ENCODE measurements at places on chromosomes 5 and 9.

- peak; percentile 96 for DNase-seq
Observed at GRCh38 chr5:37722236-37723161, 117.3 kb downstream of the GDNF start.

GRCh38 chr5:127136908-127137307 is 63.6 kb upstream of the C5orf63 start:
- DNase-seq: no peak

GRCh38 chr5:122371511-122372151 is 59.6 kb downstream of the SNCAIP start:
- no peak for DNase-seq

DNA sequence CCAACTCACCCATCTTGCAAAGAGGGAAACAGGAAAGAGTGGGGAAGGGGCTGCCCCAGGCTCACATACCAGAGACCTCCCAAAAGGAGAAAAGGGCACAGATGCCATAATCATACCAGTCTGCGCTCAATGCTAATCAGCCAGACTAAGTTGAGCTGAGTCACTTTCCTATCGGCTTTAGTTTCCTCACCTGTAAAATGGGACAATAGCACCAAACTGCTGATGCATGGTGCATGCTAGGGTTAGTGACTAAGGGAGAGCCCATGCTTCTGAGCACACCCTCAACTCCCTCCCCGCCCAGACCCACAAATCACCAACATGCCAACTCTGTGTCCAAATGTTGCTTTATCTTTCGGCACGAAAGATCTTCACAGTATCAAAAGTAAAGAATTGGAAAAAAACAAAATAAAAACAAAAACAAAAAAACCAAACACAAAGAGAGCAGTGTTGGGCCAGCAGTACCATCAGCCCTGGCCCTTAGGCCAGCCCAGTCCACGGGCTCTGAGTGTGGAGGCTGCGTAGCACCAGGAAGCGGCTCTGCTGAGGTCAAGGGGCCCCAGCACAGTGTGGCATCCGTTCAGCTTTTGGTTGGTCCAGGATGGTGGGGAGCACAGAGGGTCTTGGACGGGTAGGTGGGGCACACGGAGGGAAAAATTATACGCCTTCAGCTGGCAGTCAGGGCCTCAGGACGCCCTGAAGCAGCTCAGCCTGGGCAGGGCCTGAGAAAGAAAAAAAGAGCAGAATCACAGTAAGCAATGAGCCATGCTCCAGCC is 2.9 kb upstream of the DDX41 start:
- DNase-seq: no peak

DNA sequence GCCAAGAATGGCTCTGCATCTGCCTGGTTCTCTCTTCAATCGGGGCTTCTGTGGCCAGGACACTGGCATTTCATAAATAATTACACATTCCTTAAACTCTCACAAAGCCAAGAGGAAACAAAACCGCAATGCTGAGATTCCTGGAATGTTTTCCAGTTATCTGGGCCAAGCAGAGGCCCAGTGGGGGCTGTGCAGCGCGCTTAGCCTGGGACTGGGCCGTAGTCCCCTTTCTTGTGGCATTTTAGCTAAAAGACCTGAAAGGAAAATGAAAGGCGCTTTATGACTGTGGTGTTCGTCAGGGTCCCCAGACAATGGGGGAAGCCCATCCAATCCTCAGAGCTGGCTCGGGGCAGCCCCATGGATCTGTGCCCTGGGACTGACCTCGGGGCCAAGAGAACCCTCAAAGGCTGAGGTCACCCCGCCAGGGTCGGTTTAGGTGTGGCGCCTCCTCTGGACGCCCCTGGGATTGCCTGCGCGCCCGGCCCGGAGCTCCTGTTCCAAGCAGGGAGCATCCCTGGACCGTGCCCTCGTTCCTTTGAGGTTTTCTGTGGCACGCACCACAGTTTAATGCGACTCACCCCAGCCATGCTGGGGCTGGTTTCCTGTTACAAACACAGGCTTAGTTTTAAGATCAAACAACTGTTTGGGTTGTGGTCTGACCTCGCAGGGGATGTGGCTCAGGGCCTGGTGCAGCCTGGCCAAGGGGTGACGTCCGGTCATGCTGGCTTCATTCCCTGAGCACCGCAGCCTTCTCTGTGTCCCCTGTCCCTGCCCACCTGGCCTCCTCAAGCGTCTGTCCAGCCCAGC is 51.5 kb upstream of the NKD2 start:
- DNase-seq: no peak

DNA sequence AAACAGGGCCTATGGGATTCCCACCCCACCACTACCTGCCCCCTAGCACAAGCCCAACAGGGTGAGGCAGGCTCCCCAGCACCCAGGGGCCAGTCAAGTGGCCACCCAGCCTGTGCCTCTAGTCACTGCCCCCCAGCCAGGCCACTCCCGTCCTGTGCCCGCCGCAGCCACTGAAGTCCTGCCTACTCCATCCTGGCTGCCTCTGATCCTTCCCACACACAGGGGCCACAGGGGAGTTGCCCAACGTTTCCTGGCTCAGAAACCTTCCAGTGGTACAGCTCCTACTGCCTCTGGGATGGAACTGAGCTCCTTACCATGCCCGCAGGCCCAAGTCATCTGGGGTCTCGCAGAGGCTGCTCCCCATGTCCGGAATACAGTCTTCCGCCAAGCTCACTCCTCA is 70.2 kb upstream of the STXBP1 start:
- DNase-seq: no peak

- DNase-seq: no peak
Observed at GRCh38 chr5:119943148-119943547, 313.8 kb downstream of the FAM170A start.

- DNase-seq: no peak
Observed at GRCh38 chr9:76637416-76637815, 126.8 kb upstream of the PCA3 start.

GRCh38 chr9:71514344-71514975 is 253.9 kb downstream of the CEMIP2 start:
- no peak for DNase-seq

DNA sequence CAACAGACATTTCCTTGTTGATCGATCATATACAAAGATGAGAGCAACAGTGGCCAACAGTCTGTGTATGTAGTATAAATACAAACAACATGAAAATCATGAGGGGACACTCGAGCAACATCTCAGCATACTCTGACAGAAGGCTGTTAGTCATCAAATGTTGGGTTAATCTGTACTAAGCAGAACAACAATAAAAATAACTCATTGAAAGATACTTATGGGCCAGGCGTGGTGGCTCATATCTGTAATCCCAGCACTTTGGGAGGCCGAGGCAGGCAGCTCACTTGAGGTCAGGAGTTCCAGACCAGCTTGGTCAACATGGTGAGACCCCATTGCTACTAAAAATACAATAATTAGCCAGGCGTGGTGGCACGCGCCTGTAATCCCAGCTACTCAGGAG is 67.3 kb downstream of the SCAI start:
- DNase-seq: no peak

All from NCI-H524 treated with DMSO at 0.1 percent for 48 hours (cell line).